Fibroblast of skin of left quadriceps (primary cell): ENCODE measurements at places on chromosomes 12 and 14.

- DNase-seq: no peak
These were observed 49.8 kb downstream of the TRAF3 start for GRCh38 chr14:102826751-102827675.

DNA sequence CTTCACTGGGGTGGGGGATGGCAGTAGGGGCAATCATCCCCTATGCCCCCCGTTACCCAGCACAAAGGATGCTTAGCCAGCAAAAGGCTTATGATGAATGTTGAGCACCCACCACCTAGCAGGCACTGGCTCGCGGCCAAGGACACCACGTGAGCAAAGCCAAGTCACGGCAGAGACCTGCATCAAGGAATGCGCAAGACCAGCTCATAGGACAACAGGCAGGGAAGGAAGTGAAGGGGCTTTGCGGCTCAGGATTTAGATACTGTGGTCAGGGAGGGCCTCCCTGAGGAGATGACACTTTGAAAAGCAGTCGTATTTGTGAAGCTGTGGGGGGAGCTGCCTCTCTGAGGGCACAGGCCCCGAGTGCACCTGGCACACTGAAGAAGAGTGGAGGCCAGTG lies 32.8 kb downstream of the SH2B3 start:
- DNase-seq: no peak

DNA sequence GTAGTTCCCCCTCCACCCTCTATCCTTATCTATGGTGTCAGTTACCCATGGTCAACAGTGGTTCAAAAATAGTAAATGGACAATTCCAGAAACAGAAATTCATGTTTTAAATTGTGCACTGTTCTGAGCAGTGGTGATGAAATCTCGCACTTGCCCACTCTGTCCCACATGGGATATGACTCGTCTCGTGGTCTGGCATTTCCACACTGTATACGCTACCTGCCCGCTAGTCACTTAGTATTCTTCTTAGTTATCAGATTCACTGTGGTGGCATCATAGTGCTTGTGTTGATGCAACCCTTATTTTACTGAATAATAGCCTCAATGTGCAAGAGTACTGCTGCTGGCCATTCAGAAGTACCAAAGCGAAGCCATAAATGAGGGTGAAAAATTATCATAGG lies 507.0 kb downstream of the SNAPC1 start:
- DNase-seq: no peak

- DNase-seq: no peak
These were observed 81.8 kb downstream of the NOS1 start for GRCh38 chr12:117279606-117280005.

- DNase-seq: no peak
These were observed 83.4 kb downstream of the PPP2R5E start for GRCh38 chr14:63459738-63460137.

GRCh38 chr12:76255692-76256091 lies 92.5 kb downstream of the BBS10 start:
- DNase-seq: no peak

DNA sequence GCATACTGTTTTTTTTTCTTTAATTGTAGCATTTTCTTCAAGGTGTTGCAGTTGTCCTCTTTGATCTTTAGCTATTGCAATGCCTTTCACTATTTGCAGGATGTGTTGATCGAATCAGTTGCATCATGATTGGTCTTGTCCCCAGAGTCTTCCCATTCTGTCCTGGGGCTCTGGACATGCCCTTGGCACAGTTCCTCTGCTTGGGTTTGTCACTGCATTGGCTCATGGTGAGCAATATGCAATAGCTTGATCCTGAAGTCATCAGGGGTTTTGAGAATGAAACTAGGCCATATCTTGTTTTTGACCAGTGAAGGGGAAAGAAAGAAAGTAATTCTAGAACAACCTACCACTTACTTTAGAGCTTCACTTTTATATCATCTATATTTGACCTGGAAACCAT lies 281.5 kb downstream of the TMEM117 start:
- DNase-seq: no peak

- no peak for DNase-seq
These were observed 20.1 kb downstream of the FAM181A start for GRCh38 chr14:93947282-93947681.

- DNase-seq: no peak
These were observed 132.2 kb upstream of the NUDT4 start for GRCh38 chr12:93245543-93245942.

DNA sequence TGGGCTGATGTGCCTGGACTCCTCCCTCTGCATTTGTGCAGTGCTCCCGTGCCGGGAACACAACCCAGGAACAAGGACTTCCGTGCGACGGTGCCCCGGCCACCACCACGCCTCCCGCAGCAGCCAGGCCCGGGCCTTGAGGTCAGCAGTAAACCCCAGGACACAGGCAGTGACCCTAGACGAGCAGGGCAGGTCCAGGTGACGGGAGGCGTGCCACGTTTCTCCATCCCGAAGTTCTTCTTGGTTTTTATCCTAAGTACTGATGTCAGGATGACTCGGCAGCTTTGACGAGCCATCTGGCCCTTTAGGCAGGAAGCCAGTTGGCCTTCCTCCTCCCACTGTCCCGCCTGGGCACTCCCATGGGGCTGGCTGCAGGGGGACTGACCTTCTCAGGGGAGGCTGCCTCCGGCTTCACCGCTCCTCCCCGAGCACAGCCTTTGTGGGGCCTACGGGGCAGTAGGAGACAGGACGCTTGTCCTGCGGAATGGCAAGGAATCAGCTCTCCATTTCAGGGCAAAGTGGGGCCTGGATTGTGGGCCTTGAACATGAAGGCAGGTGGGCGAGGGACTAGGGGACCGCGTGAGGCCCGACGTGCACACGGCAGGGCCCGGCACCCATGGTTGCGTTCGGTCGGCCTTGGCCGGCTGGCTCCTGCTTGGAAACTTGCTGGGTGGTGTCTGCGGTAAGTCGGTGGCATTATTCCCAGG lies 94.1 kb downstream of the FBXL14 start:
- no peak for DNase-seq

DNA sequence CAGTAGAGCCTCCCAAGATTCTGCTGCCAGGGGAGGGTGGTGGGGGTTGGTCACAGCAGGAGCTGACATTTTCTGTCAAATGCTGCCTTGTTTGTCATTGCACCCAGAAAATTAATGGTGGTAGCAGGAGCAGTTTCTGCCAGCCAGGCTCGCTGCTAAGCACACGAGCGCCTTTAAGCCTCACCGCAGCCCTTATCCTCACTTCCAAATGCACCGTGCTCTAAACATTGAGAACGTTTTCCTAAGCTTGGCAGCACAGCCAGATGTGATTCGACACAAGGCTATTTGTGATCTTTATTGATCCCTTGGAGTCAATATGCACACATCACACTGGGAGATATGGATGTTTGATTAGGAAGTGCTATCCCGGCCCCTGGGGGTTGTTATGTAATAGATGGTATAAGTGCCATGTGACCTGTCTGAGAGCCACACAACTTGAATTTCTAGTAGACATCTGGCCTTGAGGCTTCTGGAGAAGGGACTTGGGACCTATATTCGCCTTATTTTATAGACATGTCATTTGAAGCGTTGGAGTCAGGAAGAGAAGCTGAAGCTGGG lies 31.6 kb upstream of the BEGAIN start:
- DNase-seq: no peak

DNA sequence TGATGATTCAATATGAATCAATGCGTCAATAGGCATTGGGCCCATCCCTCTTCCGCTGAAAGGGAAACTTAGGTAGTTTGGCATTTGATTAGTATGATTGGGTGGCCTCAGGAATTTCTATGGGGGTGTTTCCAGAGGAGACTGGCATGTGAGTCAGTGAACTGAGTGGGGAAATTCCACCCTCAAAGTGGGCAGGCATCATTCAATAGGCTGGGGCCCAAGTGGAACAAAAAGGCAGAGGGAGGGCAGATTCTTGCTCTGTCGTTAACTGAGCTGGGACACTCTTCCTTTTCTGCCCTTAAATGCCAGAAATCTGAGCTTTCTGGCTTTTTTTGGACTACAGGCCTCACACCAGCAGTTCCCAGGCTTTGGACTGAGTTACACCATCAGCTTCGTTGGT lies 373.5 kb downstream of the RPS29 start:
- no peak for DNase-seq
